Ovary (tissue), 10 donors: ENCODE measurements at places on chromosomes 1 and 21. TPM values are rescaled to one million over a fixed set of nuclear protein-coding genes. Genes with fewer than 3 reads are reported as not detected.

GRCh38 chr1:193339401-193339800 is 153.0 kb upstream of the B3GALT2 start:
- DNase-seq, result no peak
- no peaks in the 10 kb centered on the region for H3K27me3 ChIP-seq
- no peak overlapping the region for H3K27ac ChIP-seq
- H3K36me3 ChIP-seq, result no peaks in the 10 kb centered on the region

DNA sequence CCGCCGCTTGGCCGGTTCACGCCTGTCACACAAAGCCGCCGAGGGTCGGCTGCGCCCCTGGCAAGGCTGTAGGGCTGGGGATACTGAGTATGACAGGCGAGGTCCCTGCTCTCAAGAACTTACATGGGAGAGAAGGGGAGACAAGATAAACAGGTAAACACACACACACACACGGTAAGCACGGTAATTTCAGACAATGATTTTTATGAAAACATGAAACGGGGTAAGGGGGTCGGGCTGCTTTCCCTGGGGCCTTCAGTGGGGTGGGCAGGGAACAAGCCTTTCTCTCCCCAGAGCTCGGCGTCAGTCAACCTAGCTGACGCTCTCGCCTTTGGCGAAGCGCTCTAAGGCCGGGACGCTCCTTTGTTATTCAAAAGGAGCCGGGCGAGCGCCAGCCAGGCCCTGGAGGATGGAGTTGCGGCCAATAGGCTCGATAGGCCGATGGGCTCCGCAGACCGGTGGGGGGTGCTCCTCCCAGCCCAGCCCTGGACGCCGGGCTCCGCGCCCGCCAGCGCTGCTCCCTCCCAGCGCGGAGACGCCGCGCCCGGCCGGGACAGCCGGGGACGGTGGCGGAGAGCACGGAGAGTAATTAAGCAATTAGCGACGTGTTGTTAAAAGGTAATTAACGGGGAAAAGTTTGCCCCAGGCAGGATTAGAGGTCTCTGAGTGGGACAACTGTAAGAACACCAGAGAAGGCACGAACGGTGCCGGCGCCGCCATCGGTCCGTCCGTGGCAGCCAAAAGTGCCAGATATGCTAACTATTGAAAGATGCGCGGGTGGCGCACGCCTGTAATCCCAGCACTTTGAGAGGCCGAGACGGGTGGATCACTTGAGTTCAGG is 950 bp upstream of the INKA2 start:
- peaks cover 13% of the 10 kb centered on the region for H3K4me1 ChIP-seq
- peak overlapping the region; percentile 65 for H3K27ac ChIP-seq
- peak; percentile 80 for DNase-seq
- H3K27me3 ChIP-seq, result no peaks in the 10 kb centered on the region

NVL gene
- polyA plus RNA-seq, result 15.4 TPM

TMPRSS3 gene
- polyA plus RNA-seq, result 0.12 TPM

GRCh38 chr21:43812139-43812821 is 22.9 kb downstream of the RRP1 start:
- H3K36me3 ChIP-seq, result no peaks in the 10 kb centered on the region
- DNase-seq, result no peak
- H3K27me3 ChIP-seq, result no peaks in the 10 kb centered on the region
- H3K4me1 ChIP-seq, result peaks cover 28% of the 10 kb centered on the region
- H3K4me3 ChIP-seq, result no peak overlapping the region

- H3K27me3 ChIP-seq, result no peaks in the 10 kb centered on the region
- DNase-seq, result no peak
- H3K4me3 ChIP-seq, result no peak overlapping the region
- no peaks in the 10 kb centered on the region for H3K36me3 ChIP-seq
- peaks cover 34% of the 10 kb centered on the region for H3K4me1 ChIP-seq
These were observed 28.9 kb upstream of the FMOD start for GRCh38 chr1:203379825-203380224.

DNA sequence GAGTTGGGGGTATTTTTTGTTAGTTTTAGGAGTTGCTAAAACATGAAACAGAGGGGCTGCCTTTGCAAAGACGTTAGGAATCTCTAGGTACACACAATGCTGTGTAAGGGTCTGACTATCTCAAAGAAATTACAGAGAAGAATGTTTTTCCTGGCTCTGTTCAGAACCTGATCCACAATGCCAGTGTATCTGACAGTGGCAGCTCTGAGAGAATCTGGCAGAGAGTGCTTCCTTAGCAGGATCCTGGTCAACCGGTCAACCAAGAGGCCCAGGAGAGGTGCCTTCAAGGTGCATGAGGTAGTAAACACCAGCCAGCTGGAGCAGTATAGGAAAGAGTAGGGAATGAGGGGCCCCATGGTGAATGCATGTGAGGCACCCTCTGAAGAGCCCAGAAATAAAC is 40.9 kb upstream of the RGS1 start:
- H3K4me1 ChIP-seq, result peaks cover under 1% of the 10 kb centered on the region
- no peaks in the 10 kb centered on the region for H3K36me3 ChIP-seq
- no peak overlapping the region for H3K4me3 ChIP-seq
- no peak overlapping the region for H3K27ac ChIP-seq
- no peaks in the 10 kb centered on the region for H3K27me3 ChIP-seq

- H3K27me3 ChIP-seq, result no peaks in the 10 kb centered on the region
- no peak overlapping the region for H3K27ac ChIP-seq
- no peaks in the 10 kb centered on the region for H3K4me1 ChIP-seq
- DNase-seq, result no peak
- no peak overlapping the region for H3K4me3 ChIP-seq
These were observed 45.9 kb downstream of the MATN1 start for GRCh38 chr1:30677471-30677870.

- DNase-seq, result no peak
- H3K36me3 ChIP-seq, result no peaks in the 10 kb centered on the region
- peaks cover 2% of the 10 kb centered on the region for H3K4me1 ChIP-seq
- no peak overlapping the region for H3K4me3 ChIP-seq
These were observed 4.1 kb upstream of the GABRD start for GRCh38 chr1:2014741-2015735.

GRCh38 chr1:180182643-180183311 is 28.1 kb downstream of the QSOX1 start:
- no peak for DNase-seq
- H3K27ac ChIP-seq, result no peak overlapping the region
- H3K4me1 ChIP-seq, result no peaks in the 10 kb centered on the region
- no peaks in the 10 kb centered on the region for H3K27me3 ChIP-seq

- no peak for DNase-seq
- no peak overlapping the region for H3K27ac ChIP-seq
- H3K36me3 ChIP-seq, result no peaks in the 10 kb centered on the region
- H3K4me1 ChIP-seq, result peaks cover 13% of the 10 kb centered on the region
- no peak overlapping the region for H3K4me3 ChIP-seq
- H3K27me3 ChIP-seq, result no peaks in the 10 kb centered on the region
These were observed 100.3 kb downstream of the ARHGEF10L start for GRCh38 chr1:17639703-17640340.

GRCh38 chr1:31937300-31938183 is 626 bp downstream of the PTP4A2 start:
- H3K36me3 ChIP-seq, result no peaks in the 10 kb centered on the region
- H3K27ac ChIP-seq, result peak overlapping the region; percentile 86
- H3K27me3 ChIP-seq, result no peaks in the 10 kb centered on the region
- H3K4me1 ChIP-seq, result peaks cover 8% of the 10 kb centered on the region
- peak; percentile 87 for DNase-seq

GRCh38 chr1:178798232-178798861 is 72.5 kb downstream of the ANGPTL1 start:
- H3K4me1 ChIP-seq, result no peaks in the 10 kb centered on the region
- no peak overlapping the region for H3K4me3 ChIP-seq
- DNase-seq, result no peak
- H3K27ac ChIP-seq, result no peak overlapping the region
- no peaks in the 10 kb centered on the region for H3K36me3 ChIP-seq

GRCh38 chr1:219060798-219061197 is 112.9 kb upstream of the LYPLAL1 start:
- H3K36me3 ChIP-seq, result no peaks in the 10 kb centered on the region
- no peak overlapping the region for H3K4me3 ChIP-seq
- no peaks in the 10 kb centered on the region for H3K4me1 ChIP-seq

HCN3 gene
- polyA plus RNA-seq, result 2.5 TPM

- H3K4me3 ChIP-seq, result no peak overlapping the region
- no peaks in the 10 kb centered on the region for H3K36me3 ChIP-seq
- no peaks in the 10 kb centered on the region for H3K27me3 ChIP-seq
- no peak overlapping the region for H3K27ac ChIP-seq
- DNase-seq, result no peak
These were observed 48.4 kb upstream of the EDARADD start for GRCh38 chr1:236345728-236346127.

TCHH gene
- 0.04 TPM for polyA plus RNA-seq

DNA sequence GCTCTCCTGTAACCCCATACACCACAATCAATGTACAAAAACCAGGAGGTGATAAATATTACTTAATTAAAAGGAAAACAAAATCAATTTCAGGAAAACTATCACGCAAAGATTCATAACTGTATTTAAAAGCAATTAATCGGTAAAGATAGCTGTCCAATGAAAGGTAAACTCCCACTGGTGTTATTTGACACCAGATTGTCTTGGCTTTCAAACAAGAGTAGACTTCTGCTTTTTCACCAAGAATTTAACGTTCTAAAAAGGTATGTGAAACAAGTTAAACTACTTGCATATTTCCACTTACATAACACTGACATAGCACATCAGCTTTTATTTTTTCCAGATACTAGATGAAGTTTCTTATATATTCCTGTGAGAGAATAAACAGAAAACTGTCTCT is 3.5 kb downstream of the PLPP3 start:
- no peaks in the 10 kb centered on the region for H3K36me3 ChIP-seq
- peak overlapping the region; percentile 62 for H3K4me3 ChIP-seq
- H3K27me3 ChIP-seq, result no peaks in the 10 kb centered on the region
- no peak overlapping the region for H3K27ac ChIP-seq
- no peak for DNase-seq

MYBPH gene
- polyA plus RNA-seq, result not detected

- no peaks in the 10 kb centered on the region for H3K27me3 ChIP-seq
- H3K4me3 ChIP-seq, result no peak overlapping the region
- H3K36me3 ChIP-seq, result no peaks in the 10 kb centered on the region
- no peak overlapping the region for H3K27ac ChIP-seq
- DNase-seq, result no peak
These were observed 1.4 kb downstream of the OR2T6 start for GRCh38 chr1:248376916-248377315.
